Activated CD8-positive, alpha-beta memory T cell treated with anti-CD3 and anti-CD28 coated beads, Interleukin-2, amount 10 ng/mL, durations not matched to agents 7 days and 5 days (primary cell): ENCODE measurements at places on chromosomes 7 and 10. TPM values are rescaled to one million over a fixed set of nuclear protein-coding genes. Genes with fewer than 3 reads are reported as not detected.
A peak's percentile ranks its signal among the peaks of the same experiment; 100 is the strongest.

AOC1 gene
- total RNA-seq = not detected

LAMB1 gene
- total RNA-seq = not detected

ZNF503 gene
- total RNA-seq = 0.80 TPM

HECW1 gene
- not detected for total RNA-seq

SH2D4B gene
- total RNA-seq = not detected

GNAT3 gene
- total RNA-seq = not detected

GPR37 gene
- not detected for total RNA-seq

ACBD7 gene
- 1.9 TPM for total RNA-seq

CCDC136 gene
- total RNA-seq = 4.4 TPM

HOXA4 gene
- not detected for total RNA-seq

CDNF gene
- 0.94 TPM for total RNA-seq

- no peak for DNase-seq
These were observed 3.3 kb downstream of the ZC3HC1 start for GRCh38 chr7:130047831-130048230.

DNA sequence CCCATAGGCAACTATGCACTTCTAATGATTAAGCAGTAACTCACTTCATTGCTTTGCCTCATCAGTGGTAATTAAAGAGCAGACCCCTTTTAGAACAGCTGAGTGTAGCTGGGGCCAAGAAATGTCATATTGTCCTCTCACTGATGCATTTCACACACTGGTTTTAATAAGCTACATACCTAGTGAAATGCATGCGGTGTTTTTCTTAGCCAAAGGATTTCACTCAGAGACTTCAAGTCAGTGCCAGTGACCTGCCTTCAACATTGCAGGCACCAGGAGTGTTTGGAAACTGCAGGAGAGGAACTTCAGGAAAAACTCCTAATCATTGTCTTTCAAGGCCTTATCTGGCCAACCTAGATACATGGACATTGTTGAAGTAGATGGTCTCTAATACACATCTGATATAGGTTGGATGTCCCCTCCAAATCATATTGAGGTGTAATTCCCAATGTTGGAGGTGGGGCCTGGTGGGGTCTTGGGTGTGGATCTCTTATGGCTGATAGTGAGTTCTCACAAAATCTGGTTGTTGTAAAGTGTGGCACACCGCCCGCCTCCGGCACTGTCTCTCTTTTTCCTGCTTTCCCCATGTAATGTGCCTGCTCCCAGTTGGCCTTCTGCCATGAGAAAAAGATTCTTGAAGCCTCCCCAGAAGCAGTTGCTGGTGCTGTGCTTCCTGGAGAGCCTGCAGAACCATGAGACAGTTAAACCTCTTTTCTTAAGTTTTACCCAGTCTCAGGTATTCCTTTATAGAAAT lies 252.7 kb upstream of the PLXDC2 start:
- no peak for DNase-seq

DNA sequence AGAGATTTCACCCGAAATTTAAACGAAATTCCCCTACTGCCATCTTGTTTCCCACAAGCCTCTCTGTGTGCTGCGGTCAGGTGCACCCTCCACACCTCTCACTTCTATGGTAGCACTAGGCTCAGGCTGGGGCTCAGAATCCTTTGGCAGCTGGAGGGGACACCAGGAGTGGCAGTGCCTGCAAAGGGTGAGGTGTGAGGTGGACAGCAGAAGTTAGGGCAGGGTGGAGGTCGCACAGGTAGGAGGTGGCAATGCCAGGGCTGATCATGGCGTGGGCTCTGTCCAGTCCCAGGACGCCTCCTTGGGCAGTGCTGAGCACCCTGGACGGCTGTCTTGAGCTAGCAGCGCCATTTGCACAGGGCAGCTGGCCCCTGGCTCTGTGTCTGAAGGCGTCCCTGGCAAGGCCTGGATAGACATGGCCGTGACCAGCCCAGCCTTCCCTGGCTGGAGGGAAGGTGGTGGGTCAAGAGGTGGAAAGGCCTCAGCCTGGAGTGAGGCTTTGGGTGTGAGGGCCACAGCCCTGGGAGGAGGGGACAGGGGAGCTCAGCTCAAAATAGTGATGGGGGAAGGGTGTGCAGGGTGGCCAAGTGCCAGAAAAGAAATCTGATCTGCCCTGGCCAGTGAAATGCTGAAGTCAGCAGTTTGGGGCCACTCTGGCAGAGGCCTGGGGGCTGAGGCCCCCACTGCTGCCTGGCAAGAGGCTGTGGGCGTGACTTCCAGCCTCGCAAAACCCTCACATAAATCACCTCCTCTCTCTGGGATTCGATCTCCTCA lies 40.0 kb downstream of the ZCCHC24 start:
- DNase-seq = no peak

DNA sequence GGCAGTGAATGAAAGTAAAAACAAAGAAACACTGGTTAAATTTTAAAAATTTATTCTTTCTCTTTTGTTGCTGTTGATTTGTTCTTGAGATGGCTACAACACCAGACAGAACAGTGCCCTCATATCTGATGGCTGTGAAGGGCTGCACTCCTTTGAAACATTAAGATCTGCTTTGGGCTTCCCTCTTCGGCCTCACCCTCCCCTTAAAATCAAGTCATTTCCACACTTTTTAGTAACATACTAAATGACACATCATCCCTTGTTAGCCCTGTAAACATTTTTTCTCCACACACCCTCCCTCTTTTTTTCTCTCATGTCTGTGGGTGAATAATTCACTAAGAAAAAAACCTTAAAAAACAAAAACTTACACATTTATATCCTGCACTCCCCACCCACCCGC lies 16.4 kb downstream of the IRF5 start:
- no peak for DNase-seq

DNA sequence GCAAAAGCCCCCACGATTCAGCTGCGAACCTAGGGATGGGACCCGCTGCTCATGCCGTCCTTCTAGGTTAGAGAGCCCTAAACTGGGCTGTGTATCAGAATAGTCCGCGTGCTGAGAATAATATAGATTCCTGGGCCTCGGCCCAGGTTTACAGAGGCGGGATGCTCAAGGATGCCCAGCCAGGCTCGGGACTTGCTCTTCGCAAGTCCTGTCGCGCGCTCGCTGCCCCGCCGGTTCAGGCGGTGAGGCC lies 266 bp upstream of the STMP1 start:
- DNase-seq = peak; percentile 45

DNA sequence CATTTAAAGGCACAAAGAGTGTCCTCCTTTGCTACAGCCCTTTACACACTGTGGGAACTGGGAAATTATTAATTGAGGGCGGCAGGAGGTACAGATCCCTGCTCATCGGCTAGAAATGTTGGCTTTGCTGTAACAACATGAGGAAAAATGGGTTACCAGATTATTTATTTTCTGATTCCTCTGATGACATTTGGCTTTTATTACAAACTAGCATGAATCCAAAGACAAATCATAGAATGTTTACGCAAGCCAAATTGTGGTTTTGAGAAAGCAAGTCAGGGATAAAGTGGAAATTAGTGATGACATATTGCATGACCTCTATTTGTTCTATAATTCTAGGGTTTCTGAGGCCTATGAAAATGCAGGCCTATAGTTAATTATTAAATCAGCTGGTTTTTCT lies 126.1 kb upstream of the TMEM196 start:
- no peak for DNase-seq

DNA sequence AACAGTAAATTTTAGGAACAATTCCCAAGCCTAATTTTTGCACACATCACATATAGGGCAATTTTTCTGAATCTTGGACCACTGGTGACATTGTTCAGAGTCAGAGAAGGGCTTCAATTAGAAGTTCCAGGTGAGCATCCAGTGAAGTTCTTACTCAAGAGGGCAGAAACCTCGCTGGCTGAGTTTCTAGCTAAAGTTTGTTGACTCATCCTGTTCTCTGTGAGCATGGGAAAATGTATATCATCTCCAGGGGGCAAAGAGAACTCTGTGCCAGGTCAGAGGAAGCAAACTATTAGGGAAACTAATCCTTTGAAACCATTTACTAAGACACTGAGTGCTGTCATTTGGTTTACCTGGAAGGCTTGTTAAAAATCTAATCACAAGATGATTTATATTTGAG lies 695.6 kb upstream of the IGFBP3 start:
- no peak for DNase-seq

DNA sequence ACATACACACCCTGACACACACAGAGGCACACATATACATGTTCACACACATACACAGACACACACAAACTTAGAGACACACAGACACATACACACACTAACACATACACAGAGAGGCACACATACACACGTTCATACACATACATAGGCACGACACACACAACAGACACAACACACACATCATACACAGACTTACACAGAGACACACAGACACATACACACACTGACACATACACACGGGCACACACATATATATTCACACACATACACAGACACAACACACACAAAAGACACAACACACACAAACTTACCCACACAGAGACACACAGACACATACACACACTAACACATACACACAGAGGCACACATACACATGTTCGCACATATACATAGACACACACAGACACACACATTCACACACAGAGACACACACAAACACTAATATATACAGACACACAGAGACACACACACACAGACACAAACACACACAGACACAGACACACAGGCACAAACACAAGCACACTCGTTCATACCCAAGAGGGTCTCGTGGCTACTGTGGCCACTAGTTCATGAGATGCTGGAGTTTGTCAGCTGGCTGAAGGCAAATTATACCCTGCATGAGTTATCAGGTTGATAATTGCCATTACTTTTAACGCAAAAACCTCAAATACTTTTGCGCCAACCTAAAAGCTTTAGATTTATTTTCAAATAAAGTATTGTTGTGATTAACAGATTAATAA lies 17.7 kb upstream of the KLF6 start:
- no peak for DNase-seq

DNA sequence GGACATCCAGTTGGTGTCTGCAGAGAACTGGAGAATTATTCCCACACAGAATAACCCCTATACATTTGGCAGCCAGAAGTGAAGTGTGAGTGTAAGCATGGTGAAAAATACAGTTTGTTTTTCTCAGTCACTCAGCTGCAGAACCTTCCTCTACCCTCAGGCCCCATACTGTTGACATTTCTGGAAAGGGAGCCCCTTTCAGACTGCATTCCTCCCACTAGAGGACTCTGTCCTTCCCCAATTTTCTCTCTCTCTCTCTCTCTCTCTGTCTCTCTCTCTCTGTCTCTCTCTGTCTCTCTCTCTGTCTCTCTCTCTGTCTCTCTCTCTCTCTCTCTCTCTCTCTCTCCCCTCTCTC lies 86.8 kb upstream of the STEAP1B start:
- no peak for DNase-seq

DNA sequence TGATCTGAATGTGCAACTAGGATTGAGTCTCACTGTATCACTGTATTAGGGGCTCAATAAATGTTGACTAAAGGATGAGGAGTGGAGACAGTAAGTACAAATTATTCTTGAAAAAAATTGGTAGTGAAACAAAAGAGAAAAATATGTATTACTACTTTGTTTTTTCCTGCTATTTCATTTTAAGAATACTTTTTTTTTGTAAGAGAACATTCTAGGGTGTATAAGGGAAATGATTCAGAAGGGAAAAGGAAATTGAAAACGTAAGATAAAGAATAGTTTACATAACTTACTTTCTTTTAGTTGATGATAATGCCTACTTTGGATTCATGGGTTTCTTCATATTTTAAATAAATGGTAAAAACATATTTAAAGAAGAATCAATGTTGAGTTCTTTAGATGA lies 9.6 kb downstream of the CAPZA2 start:
- no peak for DNase-seq

DNA sequence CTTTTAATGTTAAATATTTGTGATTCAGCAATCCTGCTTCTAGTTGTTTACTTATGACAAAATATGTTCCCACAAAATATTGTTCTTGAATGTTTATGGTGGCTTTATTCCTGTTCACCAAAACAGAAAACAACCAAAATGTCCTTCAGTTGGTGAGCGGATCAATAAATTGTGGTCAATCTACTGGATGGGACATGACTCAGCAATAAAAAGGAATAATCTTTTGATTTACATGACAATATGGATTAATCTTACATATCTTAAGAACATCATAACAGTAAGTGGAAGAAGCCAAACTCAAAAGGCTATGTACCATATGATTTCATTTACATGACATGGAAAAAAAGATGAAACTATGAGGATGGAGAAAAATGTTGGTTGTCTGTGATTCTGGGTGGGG lies 691.3 kb upstream of the GHITM start:
- no peak for DNase-seq

GRCh38 chr7:157686285-157686894 lies 349.6 kb downstream of the DNAJB6 start:
- DNase-seq = no peak

DNA sequence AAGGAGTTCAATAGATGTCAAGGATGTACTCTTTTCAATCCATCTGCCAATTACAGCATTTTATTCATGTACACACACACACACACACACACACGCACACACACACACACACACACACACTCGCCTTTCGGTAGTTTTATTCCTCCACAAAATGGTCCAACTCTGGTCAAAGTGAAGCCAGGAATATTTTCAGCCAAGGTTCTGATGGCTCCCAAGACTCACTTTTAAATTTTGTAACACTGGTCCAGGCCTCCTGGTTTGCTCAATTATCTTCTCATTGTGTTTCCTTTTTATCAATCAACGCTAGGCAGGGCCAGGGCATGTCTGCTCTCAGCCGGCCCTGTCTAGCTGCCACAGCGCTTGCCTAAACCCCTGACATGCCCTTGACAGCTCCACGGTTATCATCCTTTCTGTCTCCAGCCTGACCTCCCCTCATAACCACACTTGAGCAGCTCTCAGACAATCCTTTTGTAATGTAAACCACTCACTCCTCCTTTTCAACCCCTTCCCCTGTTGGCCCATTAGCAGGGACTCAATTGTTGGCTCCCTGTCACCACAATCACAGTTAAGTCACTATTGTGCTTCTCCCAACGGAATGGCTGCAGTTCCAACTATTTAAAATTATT lies 115.1 kb downstream of the ICA1 start:
- DNase-seq = no peak

DNA sequence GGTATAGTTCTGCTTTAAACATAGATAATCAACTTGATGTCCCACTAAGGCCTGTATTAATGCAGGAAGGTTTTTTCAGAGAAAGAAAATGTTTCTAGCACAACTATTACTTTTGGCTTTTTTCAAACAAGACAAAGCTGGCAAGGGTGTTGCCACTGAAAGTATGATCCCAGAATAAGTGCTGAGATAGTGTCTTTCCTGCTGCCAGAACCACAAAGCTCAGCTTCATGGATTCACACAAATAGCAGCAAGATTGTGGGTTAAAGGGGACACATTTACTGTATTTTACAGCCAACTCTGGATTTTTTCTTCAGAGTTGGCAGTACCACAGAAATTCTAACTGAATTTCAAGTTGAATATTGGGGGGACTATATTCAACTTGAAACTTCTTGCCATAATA lies 4.3 kb downstream of the NCOA4 start:
- no peak for DNase-seq

- DNase-seq = no peak
These were observed 157.5 kb upstream of the NFE2L3 start for GRCh38 chr7:25994433-25994994.

DNA sequence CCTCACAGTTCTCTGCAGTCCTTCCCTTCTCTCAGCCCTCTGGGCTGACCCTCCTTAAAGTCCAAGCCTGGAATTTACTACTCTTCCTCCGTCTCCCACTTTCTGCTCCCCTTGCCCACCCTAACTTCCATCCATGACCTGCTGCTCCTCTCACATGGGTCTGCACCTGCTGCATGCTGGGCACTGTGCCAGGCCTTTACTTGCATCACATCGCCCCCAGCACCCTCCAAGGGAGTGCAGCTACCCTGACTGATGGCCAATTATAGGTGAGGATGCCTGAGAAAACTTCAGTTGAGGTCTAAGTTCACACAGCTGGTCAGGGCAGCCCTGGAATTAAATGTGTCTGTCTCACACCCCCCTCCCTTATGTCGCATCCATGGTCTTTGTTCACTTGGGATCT lies 53.6 kb upstream of the ZPBP start:
- no peak for DNase-seq

- DNase-seq = no peak
These were observed 31.5 kb downstream of the ASB13 start for GRCh38 chr10:5634918-5635317.
